ENCODE measurements at places on chromosomes 2 and 18.

GRCh38 chr2:120859128-120859527 lies 123.5 kb downstream of the GLI2 start:
- no peak for DNase-seq

- DNase-seq = no peak
Observed at GRCh38 chr18:57668021-57668420, 46.4 kb upstream of the NARS1 start.

GRCh38 chr18:56043641-56044061 lies 455.7 kb upstream of the TCF4 start:
- peak; percentile 95 for DNase-seq

- DNase-seq = no peak
Observed at GRCh38 chr18:30730915-30731314, 311.6 kb downstream of the DSC3 start.

GRCh38 chr18:44693030-44693784 lies 12.5 kb downstream of the SETBP1 start:
- no peak for DNase-seq

DNA sequence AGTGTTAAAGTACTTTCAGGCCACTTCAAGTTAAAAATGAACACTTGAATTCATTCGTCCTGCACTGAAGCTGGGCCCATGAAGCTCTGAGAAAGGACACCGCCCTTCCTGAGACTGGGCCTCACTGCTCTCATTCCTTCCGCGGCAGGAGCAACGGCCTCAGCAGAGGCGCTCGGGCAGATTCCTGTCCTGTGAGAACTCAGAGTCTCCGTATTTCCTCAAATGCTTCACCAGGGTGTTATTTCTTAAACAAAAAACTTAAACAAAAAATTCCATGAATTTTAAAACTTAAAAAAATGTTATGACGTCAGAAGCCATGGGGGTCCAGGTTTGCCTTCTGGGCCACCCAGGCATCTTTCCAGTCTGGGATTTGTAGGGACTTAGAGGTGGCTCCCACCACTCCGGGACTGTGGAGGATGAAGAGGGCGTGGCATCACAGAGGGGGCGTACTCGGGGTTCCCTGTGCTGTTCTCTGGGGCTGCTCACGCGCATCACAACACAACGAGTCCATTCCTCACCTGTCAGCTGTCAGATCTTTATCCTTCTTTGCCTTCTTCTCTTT lies 115.9 kb upstream of the ASB18 start:
- DNase-seq = no peak

- DNase-seq = no peak
Observed at GRCh38 chr2:133780099-133780996, 212.1 kb upstream of the NCKAP5 start.

- DNase-seq = no peak
Observed at GRCh38 chr18:75070625-75071483, 138.1 kb downstream of the PTGR3 start.

GRCh38 chr2:110948027-110948674 lies 172.6 kb upstream of the BCL2L11 start:
- DNase-seq = no peak

DNA sequence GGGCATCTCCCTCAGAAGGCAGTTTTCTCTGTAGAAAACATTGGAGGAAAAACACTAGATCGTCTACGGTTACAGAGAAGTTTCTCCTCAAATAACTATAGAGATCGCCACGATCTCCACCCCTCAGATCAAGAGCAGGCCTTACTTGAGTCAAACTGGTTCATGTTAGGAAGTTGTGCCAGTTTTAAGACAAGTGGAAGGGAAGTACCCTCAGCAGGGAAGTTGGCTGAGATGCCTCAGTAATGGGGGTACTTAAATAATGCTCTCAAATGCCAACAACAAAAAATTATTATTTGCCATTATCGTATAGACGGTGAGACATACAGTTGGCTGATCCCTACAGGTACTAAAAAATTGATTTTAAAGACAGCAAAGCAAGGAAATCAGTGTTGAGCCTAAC lies 8.2 kb upstream of the SMAD7 start:
- DNase-seq = no peak

GRCh38 chr2:114769110-114769509 lies 326.7 kb downstream of the DPP10 start:
- DNase-seq = no peak

GRCh38 chr2:235542733-235543127 lies 48.9 kb downstream of the AGAP1 start:
- DNase-seq = no peak

GRCh38 chr18:10210057-10210633 lies 244.3 kb upstream of the APCDD1 start:
- DNase-seq = no peak

GRCh38 chr18:42394238-42394637 lies 439.2 kb downstream of the PIK3C3 start:
- no peak for DNase-seq

GRCh38 chr2:98796775-98797544 lies 66.0 kb upstream of the MGAT4A start:
- peak; percentile 64 for DNase-seq

DNA sequence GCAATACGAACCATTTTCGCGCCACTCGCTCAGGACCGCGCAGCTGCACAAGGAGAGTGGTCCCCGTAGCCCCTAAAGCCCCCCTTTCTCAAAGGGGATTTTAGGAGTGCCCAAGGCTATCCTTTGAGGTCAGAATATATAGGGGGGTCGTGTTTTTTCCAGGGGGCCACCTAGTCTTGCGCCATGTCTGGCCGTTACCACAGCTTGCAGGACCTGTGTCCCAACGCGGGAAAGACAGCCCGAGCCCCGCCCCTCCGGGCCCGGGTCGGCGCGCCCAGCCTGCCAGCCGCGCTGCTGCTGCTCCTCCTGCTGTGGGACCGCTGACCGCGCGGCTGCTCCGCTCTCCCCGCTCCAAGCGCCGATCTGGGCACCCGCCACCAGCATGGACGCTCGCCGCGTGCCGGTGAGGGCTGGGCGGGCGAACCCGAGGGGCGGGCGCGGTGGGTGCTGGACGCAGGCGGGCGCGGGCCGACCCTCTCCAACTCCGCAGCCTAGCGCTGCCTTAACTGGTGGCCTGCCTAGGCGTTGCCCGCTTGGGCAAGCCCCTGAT lies at the start of gene CDCA7:
Gene CDCA7, plus strand, starts transcription at position 291 of the 550 bp plus-strand sequence. Its CDS starts 92 bp downstream, at position 383.
- peak; percentile 14 for DNase-seq

DNA sequence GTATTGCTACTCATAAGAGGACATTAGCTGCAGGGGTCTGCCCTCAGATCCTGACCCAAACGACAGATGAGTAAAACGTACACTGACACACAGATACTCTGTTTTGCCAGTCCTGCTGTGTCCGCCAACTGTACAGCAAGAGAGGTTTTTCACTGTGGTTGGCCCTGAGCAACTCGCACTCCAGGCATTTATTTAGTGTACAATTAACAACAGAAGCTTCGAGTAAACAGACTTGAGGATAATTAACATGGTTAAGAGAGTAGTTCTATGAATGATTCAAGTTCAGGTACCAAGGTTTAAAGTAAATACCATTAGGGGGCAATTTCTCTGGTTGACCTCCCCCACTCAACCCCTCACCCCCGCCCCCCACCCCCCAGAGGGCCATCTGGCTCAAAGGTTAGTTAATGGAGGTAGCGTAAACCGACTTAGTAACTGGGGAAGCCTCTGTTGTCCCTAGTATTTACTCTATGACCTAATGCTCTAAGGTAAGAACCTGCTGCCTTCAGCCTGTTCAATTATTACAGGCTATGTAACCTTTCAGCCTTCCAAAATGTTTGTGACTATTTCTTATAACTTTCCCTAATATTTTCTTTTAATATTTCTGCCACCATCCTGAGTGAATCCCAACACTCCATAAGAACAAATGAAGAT lies 103.9 kb upstream of the XIRP2 start:
- DNase-seq = no peak

DNA sequence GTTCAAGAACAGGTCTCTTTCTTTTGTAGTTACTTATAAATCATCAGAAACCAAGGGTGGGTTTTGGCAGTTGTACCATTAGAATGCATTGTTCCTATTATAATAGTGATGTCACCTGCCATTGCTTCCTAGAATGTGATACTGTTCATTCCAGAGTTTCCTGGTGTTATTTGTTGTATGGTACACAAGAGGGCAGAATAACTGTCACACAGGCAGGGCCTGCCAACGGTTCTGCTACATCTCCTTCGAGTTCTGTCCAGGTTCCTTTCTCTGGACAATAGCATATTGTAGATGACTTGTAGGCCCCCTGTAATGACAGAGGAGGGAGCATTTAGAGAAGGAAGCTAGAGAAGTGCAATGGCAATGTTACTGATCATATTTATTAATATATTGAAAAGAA lies 98.3 kb downstream of the KLHL14 start:
- no peak for DNase-seq

- no peak for DNase-seq
Observed at GRCh38 chr2:186610785-186611184, 20.9 kb downstream of the ITGAV start.

DNA sequence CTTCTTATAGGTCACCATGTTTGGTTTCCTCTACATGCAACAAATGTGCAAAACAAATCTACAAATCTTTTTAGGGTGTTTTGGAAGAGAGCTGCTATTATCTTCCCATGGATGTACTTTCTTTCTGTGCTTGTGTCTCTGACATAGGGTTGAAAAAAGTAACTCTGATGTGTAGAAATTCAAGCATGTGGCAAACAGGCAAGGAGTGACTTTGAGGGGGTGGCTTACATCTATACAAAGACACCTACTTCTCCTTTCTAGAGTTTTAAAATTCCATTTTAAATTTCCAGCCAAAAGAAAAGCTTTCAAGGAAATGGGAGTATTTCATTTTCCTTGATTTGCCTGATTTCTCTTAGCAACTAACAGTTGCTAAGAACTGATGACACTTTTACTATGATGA lies 904.8 kb upstream of the CELF4 start:
- peak; percentile 10 for DNase-seq

- no peak for DNase-seq
Observed at GRCh38 chr2:233005096-233005495, 8.0 kb downstream of the NGEF start.

DNA sequence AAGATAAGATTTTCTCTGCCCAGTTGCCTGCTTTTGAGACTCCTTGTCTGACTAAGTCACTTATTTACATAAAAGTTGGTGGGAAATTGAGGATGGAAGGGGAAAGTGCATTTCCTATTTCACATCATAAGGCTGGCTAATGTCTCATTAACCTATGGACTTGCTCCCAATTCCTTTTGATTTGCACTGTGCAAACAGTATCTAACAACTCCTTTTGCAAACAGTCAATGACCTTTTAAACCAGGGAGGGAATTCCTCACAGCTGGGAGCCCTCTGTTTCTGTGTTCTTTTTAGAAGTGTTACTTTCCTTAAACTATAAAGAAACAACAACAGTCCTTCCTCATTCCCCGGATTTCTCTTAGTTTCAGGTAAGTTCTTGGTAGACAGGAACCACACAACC lies 272.8 kb downstream of the RND3 start:
- no peak for DNase-seq

DNA sequence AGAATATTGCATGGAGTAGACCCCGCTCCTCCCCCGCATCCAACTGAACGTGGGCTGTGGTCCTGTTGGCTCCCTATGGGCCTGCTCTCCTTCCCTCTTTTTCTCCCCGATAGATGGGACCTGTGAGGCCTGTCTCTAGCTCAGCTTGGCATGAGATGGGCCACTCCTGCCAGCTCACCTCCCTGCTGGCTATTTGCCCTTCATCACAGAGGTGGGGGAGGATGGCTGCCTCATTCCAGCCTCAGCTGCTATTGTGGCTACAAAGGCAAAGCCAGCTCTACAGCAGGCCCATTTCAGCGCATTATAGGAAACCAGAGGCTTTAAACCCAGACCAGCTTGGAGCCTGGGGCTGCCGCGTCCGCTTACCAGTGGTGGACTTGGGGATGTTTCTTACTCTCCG lies 313.9 kb downstream of the GBX2 start:
- no peak for DNase-seq

GRCh38 chr2:38178119-38178518 lies 102.2 kb upstream of the CYP1B1 start:
- DNase-seq = peak; percentile 5

DNA sequence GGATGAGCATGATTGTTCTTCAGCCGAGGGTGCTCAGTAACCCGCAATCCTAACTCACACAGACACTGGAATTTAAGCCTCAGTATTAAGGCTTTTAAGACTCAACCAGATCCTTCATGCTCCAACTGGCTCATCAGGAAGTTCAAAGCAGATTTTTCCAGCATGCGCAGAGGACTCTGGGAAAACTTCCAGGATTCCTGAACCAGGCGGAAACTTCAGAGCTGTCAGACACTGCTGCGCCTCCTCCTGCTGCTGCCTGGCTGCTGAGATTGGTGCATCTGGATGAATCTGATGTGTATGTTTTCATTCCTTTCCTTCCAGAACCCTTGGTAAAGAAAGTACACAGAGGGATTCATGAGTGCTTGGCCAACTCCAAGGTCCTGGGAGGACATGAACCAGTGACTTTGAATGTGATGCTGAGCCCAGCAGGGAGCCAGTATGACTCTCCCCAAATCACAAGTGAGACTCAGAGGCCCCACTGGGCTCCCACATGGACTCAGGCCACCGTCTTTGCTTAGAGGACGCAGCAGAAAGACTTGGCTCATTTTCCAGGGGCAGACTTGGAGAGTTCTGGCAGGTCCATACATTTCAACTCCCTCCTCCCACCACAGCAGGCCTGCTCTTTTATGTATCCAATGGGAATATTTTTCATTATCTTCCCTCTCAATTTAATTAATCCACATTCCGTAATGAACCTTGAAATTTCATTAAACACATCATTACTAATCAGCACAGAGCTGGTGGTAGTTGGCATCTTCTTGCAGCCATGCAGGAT lies 143.5 kb upstream of the HDAC4 start:
- DNase-seq = no peak

GRCh38 chr2:62996534-62997186 lies 54.0 kb upstream of the OTX1 start:
- DNase-seq = no peak

- DNase-seq = no peak
Observed at GRCh38 chr18:60019463-60019840, 119.7 kb downstream of the PMAIP1 start.

DNA sequence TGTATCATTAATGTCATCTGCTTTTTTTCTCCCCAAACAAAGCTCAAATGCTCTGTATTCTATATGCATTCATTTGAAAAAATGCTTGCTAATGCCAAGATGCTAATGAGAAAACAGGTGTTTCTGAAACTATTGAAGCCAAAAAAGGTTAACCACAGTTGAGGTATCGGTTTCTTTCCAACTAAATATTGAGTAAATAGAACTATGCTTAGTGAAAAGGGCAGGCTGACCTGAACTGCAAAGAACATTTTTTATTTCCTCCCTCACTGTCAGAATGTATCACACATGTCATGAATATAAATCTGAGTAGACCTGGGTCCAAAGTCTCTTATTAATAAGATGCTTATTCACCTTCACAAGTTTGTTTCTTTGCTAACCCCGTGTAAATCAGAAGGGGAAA lies 866.6 kb downstream of the CPS1 start:
- DNase-seq = no peak

- DNase-seq = no peak
Observed at GRCh38 chr2:103402944-103403343, 641.1 kb downstream of the TMEM182 start.

GRCh38 chr18:68445668-68446426 lies 269.1 kb downstream of the TMX3 start:
- no peak for DNase-seq

GRCh38 chr18:62939433-62939832 lies 224.1 kb downstream of the PHLPP1 start:
- no peak for DNase-seq
